ENCODE measurements at places on chromosomes 2 and 18. TPM values are rescaled to one million over a fixed set of nuclear protein-coding genes. Genes with fewer than 3 reads are reported as not detected.

MC2R gene
- not detected for total RNA-seq

TTR gene
- 0.82 TPM for total RNA-seq

DNA sequence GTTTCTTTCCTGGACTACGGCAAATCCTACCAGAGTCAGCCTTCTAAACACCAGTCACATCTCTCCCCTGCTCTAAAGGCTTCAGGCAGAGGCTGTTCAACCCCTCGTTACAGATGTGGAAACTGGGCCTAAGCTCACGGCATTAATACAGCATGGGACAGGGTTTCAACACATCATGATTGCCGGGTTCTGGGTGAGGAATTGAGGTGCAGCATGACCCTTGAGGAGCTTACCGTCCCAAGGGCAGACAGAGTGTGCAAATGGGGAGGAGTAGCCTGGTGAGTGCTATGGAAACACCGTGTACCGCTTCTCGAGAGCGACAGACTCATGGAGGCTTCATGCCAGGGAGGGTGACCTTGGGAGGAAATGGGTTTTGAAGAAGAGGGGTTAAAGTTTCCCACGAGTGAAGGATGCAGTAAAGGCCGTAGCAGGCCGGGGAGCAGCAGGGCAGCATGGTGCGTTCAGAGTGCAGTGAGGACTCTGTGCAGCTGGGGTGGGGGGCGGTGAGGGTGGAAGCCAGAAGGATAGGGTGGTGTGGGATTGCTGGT lies 51.1 kb downstream of the TGOLN2 start:
- H3K4me3 ChIP-seq, result no peak overlapping the region
- H3K27ac ChIP-seq, result no peak overlapping the region
- peaks cover 6% of the 10 kb centered on the region for H3K36me3 ChIP-seq
- H3K27me3 ChIP-seq, result no peaks in the 10 kb centered on the region

DNA sequence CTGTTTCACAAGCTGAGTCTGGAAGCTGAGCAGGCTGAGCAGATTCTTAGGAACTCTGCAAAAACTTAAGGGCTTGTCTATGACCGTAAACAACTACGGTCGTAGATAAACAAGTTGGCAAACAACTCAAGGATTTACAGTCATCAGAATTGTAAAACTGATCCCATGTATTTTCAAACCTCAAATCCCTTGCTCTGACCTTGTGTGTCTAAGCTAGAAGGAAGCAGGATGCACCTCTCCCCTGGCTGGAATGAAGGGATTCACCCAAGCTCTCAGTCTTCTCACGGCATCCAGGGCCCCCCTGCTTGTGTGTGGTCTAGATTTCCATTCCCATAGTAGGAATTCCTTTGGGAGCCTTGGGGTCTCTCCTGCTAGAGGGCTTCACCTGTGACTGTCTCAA lies 12.4 kb upstream of the IL1RN start:
- no peak for DNase-seq
- H3K27me3 ChIP-seq, result peaks cover 91% of the 10 kb centered on the region
- no peaks in the 10 kb centered on the region for H3K4me1 ChIP-seq
- no peak overlapping the region for H3K27ac ChIP-seq
- H3K36me3 ChIP-seq, result no peaks in the 10 kb centered on the region

DNA sequence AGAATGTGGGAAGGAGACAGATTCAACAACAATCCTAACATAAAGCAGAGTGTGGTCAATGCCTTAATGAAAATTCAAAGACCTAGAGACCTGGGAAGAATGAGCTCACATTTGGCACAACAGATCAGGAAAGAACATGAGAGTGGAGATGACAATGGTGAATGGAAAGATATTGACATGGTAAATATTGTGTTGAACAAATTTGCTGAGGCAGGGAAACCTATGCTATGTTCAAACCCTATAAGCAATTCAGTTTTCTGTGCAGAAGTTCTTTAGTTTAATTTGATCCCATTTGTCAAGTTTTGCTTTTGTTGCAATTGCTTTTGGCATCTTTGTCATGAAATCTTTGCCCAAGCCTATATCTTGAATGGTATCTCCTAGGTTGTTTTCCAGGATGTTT lies 199.4 kb upstream of the LRRTM4 start:
- H3K27ac ChIP-seq, result no peak overlapping the region
- DNase-seq, result no peak
- H3K27me3 ChIP-seq, result no peaks in the 10 kb centered on the region
- H3K4me3 ChIP-seq, result no peak overlapping the region

DNA sequence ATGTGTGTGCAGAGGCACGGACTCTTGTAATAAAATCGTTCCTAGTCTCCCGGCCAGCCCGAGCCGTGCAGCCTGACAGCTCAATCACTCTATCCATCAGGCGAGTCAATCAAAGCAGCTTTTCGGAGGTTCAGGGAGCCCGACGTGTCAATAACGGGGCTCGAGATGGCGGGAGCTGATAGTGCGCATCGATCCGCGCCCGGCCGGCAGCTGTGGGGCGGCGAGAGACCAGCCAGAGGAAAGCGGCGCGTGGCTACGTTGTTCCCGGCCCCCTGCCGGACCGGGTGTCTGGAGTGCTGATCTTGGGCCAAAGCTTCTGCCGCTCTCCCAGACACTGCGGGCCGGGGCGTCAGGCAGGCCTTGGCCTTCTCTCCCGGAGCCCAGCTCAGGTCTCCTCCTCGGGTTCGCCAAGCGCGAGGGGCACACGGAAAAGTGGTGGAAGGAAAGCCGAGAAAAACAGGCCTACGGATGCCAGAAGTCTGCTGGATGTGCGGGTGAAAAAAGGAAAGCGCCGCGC lies 2.4 kb downstream of the EN1 start:
- H3K4me3 ChIP-seq, result peak overlapping the region; percentile 19
- H3K36me3 ChIP-seq, result no peaks in the 10 kb centered on the region
- no peak overlapping the region for H3K27ac ChIP-seq
- peaks cover 10% of the 10 kb centered on the region for H3K4me1 ChIP-seq

DNA sequence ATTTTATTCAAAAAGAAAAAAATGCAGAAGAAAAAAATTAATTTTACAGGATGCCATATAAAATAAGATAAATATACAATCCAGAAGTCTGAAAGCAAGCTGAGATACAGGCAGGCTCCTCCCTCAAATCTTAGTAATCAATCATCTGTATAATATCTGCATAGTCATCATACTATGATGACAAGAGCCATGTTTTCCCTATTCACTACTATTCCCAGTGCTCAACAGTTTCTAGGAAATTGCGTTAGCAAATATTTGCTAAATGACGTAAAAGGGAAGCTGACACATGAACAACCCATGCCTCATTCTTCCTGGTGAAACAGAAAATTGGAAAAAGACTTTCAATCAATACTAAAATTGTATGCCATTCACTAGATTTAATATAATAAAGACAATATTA lies 793.2 kb downstream of the SUCLG1 start:
- H3K4me1 ChIP-seq, result no peaks in the 10 kb centered on the region
- H3K27ac ChIP-seq, result no peak overlapping the region
- H3K27me3 ChIP-seq, result no peaks in the 10 kb centered on the region

- DNase-seq, result no peak
- H3K4me3 ChIP-seq, result no peak overlapping the region
- no peaks in the 10 kb centered on the region for H3K36me3 ChIP-seq
- no peaks in the 10 kb centered on the region for H3K4me1 ChIP-seq
- H3K27me3 ChIP-seq, result no peaks in the 10 kb centered on the region
- H3K27ac ChIP-seq, result no peak overlapping the region
Observed at GRCh38 chr2:144181001-144181400, 338.9 kb downstream of the ZEB2 start.
